ENCODE measurements at places on chromosomes 16 and 17.

- DNase-seq: no peak
Measured at GRCh38 chr16:9039210-9039609, 52.2 kb upstream of the HAPSTR1 start.

GRCh38 chr16:17199135-17199534 is 271.6 kb downstream of the XYLT1 start:
- no peak for DNase-seq

- no peak for DNase-seq
Measured at GRCh38 chr17:80008848-80009247, 26.8 kb downstream of the TBC1D16 start.

DNA sequence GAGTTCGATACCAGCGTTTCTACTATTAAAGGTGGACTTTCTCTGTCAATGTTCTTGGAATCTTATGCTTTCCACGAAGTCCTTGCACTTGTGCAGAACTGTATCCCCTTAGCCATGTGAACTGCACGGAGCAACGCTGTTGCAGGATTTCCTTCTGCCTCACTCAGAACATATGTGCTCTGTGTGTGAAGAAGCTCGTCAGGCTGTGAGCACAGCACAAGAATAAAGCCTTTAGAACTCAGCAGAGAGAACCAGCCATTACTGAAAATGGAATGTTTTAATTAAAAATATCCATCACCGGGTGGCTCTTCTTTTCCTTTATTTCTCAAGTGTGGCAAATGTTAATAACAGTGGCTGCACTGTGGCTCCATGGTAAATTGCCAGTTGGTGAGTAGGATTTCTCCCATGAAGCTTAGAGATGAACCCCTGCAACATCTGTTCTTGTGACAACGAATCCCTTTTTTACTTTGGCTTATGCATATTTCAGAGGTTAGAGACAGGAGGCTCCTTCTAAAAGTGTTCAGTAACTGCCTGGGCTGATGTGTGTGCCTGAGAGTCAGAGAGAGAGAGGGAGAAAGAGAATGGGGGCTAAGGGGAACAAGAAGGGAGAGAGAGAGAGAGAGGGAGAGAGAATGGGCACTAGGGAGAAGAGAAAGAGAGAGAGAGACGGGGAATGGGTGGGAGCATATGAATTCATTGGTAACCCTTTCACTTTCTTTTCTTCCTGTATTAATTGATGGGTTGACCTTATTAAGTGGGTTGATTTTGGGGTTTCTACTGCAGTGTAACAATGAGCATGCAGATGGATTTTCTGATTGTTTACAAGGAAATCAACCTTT is 50.0 kb downstream of the RPTOR start:
- no peak for DNase-seq

DNA sequence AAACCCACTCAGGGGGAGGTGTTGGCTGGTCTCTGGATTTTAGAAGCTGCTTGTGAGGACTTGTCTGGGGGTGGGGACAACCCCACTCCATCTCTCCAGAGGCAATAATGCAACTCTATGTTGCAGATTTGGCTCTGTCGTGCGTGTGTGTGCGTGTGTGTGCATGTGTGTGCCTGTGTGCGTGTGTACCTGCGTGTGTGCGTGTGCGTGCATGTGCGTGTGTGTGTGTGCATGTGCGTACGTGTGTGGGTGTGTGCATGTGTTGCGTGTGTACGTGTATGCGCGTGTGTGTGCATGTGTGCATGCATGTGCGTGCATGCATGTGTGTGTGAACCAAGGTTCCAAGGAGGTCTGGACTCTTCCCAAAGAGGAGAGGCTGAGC is 120.4 kb upstream of the LHX1 start:
- no peak for DNase-seq

DNA sequence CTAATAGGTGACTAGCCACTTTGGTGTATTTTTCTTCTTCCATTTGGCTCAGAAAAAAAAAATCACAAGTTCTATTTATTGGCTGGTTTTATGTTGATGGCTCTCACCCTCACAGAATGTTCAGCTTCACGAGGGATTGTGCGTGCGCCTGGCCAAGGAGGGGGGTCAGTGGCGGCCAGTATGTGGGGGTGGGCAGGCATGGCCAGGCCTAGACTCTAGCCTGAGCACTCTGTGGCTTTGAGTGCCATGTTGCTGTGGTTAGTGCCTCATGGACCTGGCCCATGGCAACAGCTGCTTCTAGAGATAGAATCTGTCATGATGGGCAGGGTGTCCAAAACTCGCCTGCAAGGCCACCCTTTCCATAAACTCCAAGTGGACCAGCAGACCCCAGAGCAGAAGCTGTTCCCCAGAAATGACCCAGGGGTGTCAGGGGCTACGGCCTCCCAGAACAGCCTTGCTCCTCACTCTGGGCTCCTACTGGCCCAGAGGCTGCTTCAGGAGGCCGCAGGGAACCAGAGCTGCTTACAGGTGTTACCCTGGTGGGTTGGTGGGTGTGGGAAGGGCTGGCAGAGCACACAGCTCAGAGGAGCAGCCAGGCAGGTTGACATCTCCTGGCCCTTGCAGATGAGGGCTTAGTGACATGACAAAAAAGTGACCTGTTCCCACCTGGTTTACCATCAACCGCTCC is 124.9 kb downstream of the SOCS1 start:
- no peak for DNase-seq

Measured in D341Med (cell line).